Activated CD4-positive, alpha-beta memory T cell treated with anti-CD3 and anti-CD28 coated beads for 36 hours (primary cell): ENCODE measurements at places on chromosomes 4 and X. TPM values are rescaled to one million over a fixed set of nuclear protein-coding genes. Genes with fewer than 3 reads are reported as not detected.

NSG1 gene
- 11.4 TPM for total RNA-seq

IL1RAPL1 gene
- total RNA-seq: not detected

MUC7 gene
- total RNA-seq: not detected

CLDN34 gene
- not detected for total RNA-seq

FAT4 gene
- total RNA-seq: not detected

VCX2 gene
- not detected for total RNA-seq

FAM47E gene
- not detected for total RNA-seq

SMR3B gene
- total RNA-seq: not detected

CT45A10 gene
- total RNA-seq: not detected

HTRA3 gene
- total RNA-seq: not detected

PAGE4 gene
- total RNA-seq: not detected

NWD2 gene
- total RNA-seq: not detected

TMEM164 gene
- total RNA-seq: 13.2 TPM

PTTG2 gene
- not detected for total RNA-seq

GPR34 gene
- total RNA-seq: 0.36 TPM

MCF2 gene
- 0.07 TPM for total RNA-seq

CCSER1 gene
- 0.19 TPM for total RNA-seq

SERTM2 gene
- not detected for total RNA-seq

SERPINA7 gene
- total RNA-seq: not detected

ETDB gene
- total RNA-seq: not detected

GPR82 gene
- total RNA-seq: 0.19 TPM

PDLIM3 gene
- not detected for total RNA-seq
